WTC11 (cell line): ENCODE measurements at places on chromosomes 3 and 15.

DNA sequence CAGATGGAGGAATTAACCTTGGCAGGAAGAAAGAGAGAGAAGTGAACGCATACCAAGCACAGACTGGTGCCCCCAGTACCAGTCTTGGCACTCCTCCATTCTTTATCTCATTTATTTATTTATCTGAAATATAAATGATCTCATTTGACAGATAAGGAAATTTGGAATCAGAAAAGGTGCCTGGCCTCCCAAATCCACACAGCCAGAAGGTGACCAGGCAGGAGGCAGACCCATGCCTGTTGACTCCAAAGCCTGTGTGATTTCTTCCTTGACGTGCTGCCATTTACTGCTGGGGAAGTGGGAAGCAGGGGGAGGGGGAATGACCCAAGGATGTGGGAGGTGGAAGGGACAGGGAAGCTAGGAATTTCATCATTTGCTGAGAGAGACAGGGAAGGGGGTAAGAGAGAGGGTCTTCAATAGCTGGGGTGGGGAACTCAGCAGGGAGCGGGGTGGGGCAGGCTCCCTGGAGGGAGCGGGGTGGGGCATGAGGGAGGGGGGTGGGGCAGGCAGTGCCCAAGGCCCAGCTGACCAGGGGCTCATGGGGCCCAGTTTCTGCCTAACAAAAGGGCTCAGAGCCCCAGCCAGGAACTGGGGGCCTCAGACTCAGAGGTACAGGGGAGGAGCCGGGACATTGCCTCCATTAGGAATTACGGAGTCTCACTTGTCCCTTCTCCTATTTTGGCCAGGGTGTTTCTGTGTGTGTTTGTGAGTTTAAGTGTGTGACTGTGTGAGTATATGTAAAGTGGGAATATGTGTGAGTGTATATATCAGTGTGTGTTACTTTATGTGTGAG, 63.0 kb downstream of the MINAR1 start:
- DNase-seq, result no peak

GRCh38 chr15:44068347-44068746, 126.7 kb downstream of the FRMD5 start:
- no peak for DNase-seq

GRCh38 chr3:11145888-11146287, 8.4 kb upstream of the HRH1 start:
- DNase-seq, result no peak

DNA sequence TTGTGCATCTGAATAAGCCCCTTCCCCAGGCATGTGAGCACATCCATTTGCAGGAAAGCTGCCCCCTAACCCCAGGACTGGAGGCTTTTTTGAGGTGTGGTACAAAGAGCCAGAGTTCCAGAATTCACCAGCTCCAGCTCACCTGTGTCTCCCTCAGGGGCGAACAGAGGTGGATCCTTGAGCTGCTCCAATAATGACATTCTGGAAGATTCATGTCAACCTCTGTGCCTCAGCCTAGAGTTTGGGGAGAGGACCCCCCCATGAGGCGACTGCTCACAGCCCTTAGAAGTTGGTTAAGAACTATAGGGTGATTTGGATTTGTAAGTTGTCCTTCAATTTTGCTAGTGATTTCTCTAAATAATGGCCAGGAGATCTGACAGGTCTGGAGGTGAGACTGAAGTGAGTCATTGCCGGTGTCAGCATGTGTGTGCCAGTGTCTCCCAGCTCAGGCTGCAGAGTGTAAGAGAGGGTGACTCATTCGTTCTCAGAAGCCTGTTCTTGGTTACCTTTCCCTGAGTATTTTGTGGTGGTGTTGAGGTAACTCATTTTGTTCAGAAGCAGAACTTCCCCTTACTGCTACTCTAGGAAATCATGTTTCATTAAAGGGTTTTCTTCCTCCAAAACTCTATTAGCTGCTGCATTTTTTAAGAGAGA, 136.9 kb upstream of the TOPAZ1 start:
- DNase-seq, result no peak

DNA sequence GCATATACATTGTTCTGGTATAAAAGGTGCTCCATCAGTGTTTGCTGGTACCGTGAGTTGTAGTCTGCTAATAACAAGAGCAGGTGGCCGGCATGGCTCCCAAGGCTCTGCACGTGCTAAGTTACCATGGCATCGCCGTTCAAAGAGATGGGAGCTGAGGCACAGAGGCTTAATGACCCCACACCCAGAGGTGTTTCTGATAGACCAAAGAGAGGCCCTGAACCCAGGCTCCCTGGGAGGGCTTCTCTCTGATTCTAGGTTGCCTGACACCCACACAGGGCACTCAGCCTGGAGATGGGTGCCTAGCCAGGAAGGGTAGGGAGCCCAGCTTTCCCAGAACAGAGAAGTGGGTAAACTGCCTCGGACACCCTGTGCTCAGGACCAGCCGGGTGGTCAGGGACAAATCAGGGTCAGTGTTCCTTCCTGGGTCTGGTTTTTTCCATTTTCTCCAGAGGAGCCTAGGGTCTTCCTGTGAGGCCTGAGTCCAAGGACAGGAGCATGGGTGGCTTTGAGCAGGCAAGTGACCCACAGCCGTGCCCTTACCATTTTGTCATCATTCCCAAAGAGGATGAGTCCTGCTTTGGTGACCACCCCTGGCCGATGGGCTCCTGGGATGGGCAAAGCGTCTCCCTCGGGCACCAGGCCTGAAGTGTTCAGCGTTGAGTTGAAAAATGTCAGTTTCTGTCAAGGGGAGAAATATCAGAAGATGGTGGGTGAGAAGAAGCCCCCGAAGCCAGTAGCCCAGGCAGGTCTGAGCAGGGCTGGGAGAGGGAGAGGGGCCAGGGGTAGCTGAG, 27.3 kb downstream of the ALDH1L1 start:
- DNase-seq, result no peak

GRCh38 chr3:195062866-195063540, 208.0 kb downstream of the XXYLT1 start:
- no peak for DNase-seq

DNA sequence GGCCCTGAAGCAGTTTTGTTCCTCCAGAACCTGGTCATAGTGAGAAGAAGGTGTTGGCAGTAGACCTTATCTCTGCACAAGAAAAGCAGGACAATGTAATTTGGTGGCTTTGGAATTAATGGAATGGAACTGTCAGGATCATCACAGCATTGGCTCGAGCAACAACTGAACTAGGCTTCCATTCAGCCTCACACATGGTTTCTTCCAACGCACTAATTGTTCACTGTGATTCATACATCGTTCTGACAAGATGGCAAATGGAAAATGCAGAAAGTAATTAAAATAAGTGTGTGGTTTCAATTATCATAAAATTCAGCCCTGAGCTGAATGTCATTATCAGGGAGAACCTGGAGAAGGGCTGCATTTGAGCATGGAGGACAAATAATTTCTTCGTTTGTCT, 80.6 kb downstream of the MFSD1 start:
- no peak for DNase-seq

DNA sequence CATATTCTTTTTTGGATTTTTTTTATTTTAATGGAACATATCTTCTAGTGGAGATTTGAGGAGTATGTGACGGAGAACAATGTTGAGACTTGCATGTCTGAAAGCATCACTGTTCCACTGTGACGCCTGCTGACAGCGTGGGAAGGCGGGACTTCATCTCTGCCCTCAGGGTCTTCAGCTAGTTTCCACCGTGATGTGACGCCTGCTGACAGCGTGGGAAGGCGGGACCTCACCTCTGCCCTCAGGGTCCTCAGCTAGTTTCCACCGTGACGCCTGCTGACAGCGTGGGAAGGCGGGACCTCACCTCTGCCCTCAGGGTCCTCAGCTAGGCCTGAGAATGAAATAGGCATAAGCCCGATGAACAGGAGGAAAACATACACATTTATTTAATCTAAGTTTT, 70.7 kb downstream of the LMLN start:
- no peak for DNase-seq

GRCh38 chr3:139653582-139653981, 24.2 kb downstream of the NMNAT3 start:
- DNase-seq, result no peak

DNA sequence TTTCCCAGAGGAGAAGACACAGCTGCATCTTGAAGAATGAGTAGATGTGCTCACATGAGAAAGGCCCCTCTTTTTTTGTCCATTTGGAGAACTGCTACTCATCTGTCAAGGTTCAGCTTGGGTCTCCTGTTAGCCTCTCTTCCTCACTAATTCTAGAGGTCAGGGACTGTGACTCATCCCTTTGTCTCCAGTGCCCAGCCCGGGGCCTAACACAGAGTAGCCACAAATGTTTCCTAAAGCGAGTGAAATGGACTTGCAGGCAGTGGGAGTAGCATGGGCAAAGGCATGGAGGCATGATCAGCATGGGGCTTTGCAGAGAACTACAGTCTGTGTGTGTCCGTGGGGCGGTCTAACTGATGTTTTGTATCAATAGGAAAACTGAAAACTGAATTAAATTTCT, 33.9 kb upstream of the MRPS22 start:
- no peak for DNase-seq

DNA sequence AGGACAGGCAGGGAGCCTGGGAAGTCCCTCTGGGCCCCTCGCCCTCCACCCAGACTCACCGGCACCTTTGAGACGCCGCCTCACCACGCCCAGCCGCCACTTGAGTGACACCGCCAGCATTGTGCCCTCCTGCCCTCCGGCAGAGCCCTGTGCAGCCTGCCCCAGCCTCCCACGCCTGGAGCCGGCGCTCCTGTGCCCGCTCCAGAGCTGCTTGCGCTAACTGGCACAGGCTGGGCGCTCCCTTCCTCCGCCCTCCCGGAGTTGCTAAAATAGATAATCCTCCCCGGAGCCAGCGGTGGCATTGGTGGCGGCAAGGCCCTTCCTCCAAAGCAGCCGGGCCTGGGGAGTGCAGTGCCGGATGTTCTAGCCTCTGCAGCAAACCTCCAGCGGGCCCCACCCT, 15.7 kb upstream of the GRIP2 start:
- peak; percentile 37 for DNase-seq

DNA sequence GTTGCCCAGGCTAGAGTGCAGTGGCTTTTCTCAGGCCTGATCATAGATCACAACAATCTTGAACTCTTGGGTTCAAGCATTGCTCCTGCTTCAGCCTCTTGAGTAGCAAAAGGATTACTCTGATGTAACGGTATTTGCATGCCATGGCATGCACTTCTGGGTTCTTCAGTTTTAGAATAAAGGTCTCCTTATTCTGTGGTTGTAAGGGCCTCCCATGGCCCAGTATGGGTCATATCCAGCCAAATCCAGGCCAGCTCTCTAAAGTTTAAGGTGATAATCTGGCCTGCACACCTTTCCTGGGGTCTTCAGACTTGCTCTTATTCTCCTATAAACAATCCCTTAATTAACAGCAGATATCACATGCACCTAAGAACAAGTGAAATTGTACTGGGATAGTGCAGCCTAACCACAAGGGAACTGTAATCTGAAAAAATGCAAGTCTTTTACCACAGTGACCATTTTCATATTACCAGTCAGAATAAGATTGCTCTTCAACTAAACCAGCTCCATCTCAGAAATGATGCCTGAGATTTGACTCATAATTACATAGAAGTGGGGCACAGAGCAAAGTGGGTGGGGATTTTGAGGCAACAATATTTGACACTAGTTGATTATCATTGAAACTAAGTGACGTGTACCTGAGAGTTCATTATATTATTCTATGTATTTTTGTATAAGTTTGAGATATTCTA, 25.4 kb downstream of the COMMD2 start:
- no peak for DNase-seq

- no peak for DNase-seq
Measured at GRCh38 chr3:60215946-60216345, 1035.3 kb downstream of the FHIT start.

GRCh38 chr15:97146929-97147870, 813.3 kb upstream of the ARRDC4 start:
- no peak for DNase-seq

GRCh38 chr3:73530022-73530396, 94.7 kb downstream of the PDZRN3 start:
- DNase-seq, result no peak

- no peak for DNase-seq
Measured at GRCh38 chr15:68935400-68935937, 5.1 kb downstream of the SPESP1 start.

DNA sequence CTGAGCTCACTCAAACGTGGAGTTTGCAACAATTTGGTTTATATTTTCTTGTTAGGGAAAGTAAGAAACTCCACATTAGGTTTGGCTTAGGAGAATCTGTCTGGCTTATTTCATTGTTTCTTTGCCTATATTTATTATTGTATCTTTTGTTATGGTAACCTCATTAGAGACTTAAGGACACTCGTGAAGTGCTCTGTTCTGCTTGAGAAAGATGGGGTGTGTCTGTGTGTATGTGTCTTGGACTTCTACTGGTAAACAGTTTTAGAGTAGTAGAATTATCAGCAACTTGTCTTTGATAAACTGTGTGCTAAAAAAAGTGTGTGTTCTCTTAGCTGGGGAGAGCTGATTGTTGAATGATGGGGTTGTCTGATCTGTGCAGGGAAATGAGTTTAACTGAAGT, 306.5 kb downstream of the RBMS3 start:
- DNase-seq, result no peak

DNA sequence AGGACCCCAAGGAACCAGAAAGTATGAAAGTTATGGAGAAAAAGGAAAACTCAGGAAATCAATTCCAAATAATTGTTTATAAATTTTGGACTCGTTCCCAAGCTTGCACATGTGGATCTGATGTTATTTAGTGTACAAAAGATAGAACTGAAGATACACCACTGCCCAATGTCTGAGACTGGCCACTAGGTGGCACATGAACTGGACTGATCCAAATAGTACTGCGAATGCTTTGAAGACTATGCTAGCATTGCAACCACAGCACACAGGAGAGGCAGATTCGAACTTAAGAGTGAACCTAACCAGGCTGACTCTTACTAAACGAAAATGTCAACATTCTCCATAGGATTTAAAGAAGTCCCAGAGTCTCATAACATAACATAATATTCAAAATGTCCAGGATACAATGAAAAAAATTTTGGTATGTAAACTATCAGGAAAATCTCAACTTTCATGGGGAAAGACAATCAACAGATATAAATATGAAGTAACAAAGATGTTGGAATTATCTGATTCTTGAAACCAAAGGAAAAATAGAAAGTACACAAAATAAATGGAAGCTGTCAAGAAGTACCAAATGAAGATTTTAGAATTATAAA, 596.7 kb downstream of the FGF12 start:
- peak; percentile 59 for DNase-seq

DNA sequence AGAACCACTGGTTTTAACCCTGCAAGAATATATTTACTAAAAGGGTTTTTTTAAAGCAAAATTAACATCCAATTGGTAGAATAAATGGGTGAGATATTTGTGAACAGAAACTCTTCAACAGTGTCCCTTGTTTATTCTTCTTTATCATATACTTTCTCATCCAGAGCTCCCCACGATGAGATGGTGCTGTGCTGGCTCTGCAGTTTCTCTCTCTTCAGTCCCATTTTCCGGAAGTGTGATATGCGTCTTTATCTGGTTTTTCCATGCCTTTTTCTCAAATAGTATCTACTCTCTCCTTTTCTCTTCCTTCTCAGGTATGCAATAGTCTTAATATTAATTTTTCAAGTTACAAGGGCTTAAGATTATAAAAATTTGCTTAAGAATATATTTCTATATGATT, 1.5 kb downstream of the EAF2 start:
- DNase-seq, result no peak

DNA sequence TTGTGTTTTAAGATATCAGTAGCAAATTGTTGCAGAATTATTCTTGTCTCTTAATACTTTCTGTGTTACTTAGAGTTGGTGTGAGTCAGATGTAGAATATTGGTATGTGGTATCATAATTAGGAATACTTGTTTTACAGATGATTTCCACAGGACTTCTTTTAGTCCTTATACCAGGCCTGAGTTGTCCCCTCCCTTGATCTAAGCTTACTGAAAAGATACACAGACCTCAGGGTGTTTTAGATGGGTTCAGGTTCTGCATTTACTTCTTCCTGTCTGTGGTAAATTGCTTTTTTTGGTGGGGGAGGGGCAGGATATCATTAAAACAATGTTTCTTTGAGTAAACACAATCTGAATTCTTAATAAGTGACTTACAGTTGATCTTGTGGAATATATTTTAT, 14.2 kb downstream of the DZIP3 start:
- DNase-seq, result no peak
